ENCODE measurements at places on chromosomes 5 and 9.

GRCh38 chr9:128216781-128217553, 13.8 kb downstream of the DNM1 start:
- no peak for DNase-seq

DNA sequence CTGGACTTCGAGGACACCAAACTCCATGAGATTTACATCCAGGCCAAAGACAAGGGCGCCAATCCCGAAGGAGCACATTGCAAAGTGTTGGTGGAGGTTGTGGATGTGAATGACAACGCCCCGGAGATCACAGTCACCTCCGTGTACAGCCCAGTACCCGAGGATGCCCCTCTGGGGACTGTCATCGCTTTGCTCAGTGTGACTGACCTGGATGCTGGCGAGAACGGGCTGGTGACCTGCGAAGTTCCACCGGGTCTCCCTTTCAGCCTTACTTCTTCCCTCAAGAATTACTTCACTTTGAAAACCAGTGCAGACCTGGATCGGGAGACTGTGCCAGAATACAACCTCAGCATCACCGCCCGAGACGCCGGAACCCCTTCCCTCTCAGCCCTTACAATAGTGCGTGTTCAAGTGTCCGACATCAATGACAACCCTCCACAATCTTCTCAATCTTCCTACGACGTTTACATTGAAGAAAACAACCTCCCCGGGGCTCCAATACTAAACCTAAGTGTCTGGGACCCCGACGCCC, 1.3 kb downstream of the PCDHGC3 start:
- DNase-seq = no peak

GRCh38 chr9:76866689-76867088, 39.2 kb downstream of the PRUNE2 start:
- DNase-seq = peak; percentile 91

- DNase-seq = no peak
Observed at GRCh38 chr9:27337833-27338526, 41.0 kb upstream of the EQTN start.

GRCh38 chr9:122122903-122123632, 30.0 kb upstream of the TTLL11 start:
- no peak for DNase-seq

DNA sequence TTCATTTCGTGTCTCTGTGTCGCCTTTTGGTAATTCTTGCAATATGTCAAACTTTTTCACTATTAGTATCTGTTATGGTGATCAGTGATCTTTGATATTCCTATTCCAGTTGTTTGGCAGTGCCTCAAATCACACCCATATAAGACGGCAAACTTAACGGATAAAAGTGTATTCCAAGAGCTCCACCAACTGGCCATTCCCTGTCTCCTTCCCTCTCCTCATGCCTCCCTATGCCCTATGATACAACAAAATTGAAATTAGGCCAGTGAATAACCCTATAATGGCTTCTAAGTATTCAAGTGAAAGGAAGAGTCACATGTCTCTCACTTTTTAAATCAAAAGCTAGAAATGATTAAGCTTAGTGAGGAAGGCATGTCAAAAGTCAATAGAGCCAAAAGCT, 74.8 kb downstream of the CDK5RAP2 start:
- DNase-seq = no peak

GRCh38 chr5:40790947-40791593, 7.1 kb downstream of the PRKAA1 start:
- no peak for DNase-seq

GRCh38 chr5:96433066-96433447, at the start of gene PCSK1:
Gene PCSK1 (minus strand): TSS chr5:96433248. CDS start chr5:96433042, 206 bp downstream.
- no peak for DNase-seq

- no peak for DNase-seq
Observed at GRCh38 chr9:105148328-105149006, 96.0 kb upstream of the SLC44A1 start.

GRCh38 chr5:141760193-141760592, 78.2 kb upstream of the ARAP3 start:
- DNase-seq = no peak

DNA sequence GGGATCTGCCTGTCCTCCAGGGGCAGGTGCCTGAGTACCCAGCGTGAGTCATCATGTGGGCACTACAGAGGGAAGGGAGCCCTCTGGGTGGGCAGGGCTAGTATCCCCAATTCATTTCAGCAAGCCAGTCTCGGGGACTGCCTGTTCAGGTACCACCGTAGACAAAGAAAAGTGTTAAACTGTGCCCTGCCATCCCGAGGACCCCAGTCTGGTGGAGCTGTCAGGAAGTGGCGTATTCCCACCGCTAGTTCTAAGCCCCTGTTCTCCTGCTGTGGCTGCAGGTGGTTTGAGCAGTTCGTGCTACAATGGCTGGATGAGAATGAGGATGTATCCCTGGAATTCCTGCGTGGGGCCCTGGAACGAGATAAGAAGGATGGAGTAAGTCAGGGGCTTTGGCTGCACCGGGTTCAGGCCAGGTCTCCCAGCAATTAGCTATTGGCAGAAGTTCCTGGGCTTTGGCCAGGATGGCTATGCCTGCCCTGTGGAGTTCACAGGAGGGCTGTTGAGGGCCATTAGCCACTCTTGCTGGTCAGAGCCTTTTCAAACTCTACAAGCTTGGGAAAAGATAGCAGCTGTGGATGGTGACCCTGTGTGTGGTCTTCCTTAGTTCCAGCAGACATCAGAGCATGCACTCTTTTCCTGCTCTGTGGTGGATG, 93.2 kb upstream of the RUSC2 start:
- no peak for DNase-seq

GRCh38 chr9:5518171-5518936, 8.0 kb downstream of the PDCD1LG2 start:
- no peak for DNase-seq

DNA sequence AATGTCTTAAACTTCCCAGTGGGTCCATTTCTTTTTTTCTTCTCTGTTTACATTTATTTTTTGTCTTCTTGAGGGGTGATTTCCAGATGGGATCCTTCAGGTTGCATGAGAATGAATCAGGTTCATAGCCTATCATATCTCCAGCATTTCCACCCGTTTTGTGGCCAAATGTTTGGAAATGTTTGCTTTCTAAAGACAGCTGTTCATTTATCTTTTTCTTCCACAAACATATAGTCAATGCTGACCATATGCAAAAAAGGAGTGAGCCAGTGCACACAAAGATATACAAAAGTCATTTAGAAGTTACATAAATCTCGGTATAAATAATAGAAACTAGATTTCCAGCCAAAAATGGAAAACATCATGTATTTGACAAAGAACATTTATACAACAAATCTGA, 71.6 kb upstream of the STC2 start:
- no peak for DNase-seq

DNA sequence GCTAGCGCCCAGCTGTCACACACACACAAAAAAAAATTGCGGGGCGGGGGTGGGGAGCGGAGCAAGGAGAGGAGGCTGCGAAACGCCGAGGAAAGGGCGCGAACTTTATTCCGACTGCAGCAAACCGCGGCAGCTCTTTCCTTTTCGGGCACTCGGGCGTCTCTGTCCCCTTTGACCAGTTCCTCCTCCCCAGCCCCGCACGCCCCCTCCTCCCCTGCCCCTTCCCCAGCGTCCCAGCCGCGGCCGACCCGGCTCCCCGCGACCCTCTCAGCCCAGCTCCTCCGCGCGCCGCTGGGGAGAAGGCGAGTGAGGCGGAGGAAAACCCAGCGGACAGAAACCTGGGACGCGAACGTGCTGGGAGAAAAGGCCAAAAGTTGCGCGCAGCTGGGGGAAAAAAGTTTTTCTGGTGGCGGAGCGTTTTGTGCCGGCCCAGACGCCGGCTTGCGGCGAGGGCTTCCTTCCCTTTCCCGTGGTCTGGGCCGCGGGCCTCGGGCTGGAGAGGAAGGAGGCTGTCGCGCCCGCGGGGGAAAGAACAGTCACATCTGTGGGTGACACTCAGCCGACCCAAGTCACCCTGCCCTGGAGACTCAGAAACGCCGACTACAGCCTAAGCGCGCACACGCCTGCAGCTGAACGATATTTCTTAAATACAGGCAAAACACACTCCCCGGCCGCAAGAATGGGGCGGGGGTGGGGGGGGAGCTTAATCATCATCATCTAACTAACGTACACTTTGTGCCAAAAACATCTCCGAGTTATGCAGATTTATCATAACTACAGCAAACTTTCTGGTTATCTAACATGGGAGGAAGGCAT, 1.1 kb upstream of the BNC2 start:
- no peak for DNase-seq
